Hematopoietic multipotent progenitor cell (in vitro differentiated cells): ENCODE measurements at places on chromosomes 2 and 18. TPM values are rescaled to one million over a fixed set of nuclear protein-coding genes. Genes with fewer than 3 reads are reported as not detected.

GRCh38 chr18:55296778-55297177, 291.2 kb downstream of the TCF4 start:
- DNase-seq = no peak

DNA sequence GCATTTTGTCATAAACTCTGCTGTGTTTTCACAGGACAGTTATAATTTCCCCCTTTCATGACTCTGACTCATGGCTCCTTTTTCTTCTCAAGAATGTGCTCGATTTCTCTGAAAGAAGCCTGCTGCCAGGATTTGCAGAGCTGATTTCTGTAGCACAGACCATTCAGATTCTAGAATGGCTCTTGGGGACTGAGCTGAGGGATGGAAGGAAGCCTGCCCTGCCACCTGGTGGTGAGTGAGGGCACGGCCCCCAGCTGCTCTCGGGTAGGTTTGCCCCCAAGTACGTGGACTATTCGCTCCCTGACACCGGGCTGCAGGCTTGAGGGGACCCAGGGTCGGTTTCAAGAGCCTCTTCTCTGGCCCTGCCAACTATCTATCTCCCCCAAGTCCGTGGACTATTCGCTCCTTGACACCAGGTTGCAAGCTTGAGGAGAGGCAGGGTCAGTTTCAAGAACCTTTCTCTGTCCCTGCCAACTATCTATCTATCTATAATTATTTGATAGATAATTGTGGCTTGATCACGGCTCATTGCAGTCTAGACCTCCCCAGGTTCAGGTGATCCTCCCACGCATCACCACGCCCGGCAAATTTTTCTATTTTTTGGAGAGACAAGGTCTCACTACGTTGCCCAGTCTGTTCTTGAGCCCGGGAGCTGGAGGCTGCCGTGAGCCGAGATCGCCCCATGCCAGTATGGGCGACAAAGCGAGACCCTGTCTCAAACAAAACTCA, 1.4 kb upstream of the SMYD5 start:
- DNase-seq = peak; percentile 70

GRCh38 chr18:38198956-38199355, 633.4 kb upstream of the CELF4 start:
- DNase-seq = no peak

DNA sequence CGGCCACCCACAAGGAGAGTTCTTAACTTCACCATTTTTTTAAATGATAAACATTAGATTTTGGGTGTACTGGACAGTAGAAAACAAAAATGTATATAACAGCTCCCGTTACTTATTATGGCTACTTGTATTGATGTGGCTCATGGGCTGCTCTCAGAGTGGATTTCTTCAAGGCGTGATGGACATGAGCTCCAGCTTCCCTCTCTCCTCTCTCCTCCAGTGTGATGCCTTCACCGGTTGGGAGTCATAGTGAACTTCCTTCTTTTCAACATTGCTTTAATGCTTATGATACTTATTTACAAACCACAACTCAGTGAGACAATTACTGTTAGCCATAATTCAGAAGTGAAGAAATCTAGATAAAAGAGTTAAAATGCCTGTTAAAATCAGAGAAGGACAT, 515.2 kb downstream of the RNF144A start:
- DNase-seq = no peak

DNA sequence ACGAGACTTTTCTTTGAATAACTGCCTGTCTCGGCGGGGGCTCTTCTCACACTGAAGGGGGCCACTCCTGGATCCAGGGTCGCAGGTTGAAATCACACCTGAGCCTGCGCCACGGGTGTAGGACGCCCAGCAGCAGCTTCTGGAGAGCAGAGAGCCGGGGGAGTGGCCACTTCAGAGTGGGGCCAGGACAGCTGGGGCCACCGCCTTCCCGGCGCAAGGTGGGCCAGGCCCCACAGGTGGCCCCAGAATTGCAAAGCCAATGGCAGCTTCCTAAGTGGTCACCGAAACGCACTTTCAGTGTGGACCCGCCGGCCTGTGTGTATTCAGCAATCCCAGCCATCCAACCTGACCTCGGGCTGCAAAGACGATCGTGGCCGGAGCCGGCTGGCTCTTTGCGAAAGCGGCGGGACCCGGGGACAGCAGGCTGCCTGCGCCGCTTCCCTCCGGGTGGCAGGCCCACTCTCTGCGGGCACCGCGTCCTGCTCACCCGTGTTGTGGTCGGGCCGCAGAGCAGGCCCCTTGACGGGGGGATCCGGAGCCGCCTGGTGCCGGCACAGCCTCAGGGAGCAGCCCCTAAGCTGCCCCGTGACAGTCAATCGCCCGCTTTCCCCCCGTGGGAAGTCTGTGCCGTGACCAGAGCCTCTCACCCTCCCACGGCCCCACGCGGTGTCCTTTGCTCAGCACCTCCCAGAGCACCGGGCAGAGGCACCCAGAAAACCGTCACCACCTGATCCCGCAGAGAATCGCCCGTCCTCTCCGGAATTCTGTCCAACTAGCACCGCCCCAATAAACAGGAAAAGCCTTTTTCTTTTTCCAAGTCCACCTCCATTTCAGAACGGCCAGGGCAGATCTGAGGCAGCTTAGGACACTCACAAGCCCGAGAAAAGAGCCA, 144.7 kb downstream of the ZNF516 start:
- no peak for DNase-seq

GRCh38 chr18:42784632-42785031, 330.9 kb downstream of the RIT2 start:
- DNase-seq = no peak

- DNase-seq = peak; percentile 18
Observed at GRCh38 chr2:37982147-37982582, 57.1 kb downstream of the RMDN2 start.

DNA sequence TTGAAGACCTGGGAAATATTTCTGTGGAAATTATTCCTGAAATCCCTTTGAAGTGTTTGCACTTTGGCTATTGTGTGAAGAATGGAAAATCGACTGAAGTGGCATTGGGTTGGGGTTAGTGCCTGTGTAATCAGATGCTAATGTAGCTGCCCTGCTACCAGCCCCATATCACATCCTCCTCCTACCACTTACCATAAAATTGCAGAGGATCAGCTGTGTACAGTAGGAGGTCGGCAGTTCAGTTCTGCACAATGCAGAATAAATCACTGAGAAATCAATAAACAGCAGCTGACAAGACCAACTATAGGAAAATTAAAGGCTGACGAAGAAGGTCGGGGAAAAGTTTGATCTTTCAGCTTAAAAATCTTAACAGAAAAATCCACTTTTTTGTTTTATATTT, 440.9 kb downstream of the PTPRM start:
- no peak for DNase-seq

DNA sequence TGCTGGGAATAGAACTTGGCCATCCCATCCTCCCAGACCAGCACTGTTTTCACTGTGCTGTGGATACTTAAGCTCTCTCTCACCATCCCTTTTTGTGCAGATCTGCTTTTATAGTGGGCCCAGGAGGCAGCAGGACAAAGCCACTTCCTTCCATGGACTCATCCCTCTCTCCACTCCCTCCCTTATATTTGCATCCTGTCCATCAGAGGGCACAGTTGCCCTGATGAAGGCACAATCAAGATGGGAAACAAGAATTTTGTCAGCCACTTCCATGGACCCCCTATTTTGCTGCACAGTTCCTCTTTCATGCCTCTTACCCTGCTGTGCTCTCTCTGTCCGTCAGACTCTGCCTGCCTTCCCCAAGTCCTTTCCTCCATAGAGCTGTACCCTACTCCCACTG, 338.7 kb downstream of the HRH4 start:
- no peak for DNase-seq

DNA sequence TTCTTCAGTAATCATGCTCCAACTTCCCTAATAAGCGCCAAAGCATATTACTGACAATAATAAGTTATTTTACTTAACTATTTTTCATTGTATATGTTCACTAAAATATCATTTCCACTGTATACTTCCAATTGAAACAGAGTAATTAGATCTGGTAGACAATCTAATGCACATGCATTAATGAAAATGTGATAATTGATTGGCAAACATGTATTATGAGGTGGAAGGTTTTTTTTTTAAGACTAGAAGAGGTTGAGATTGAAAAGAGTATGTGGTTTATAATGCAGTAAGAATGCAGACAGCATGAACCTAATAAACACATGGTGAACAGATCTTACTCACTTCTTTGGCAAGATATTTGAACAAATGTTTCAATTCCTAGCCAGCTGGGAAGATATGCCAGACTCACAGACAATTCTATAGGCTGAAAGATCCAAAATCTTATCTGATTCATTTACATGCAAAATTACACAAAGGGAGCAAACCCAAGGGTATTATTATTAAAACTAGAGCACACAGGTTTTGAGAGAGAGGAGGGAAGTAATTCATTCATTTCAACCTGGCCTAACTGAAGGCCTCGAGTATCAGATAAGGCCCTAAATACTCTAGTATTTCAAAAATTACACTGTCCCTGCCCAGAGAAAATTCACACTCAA, 2.8 kb downstream of the NCKAP1 start:
- no peak for DNase-seq

- no peak for DNase-seq
Observed at GRCh38 chr18:44518091-44518615, 162.5 kb upstream of the SETBP1 start.

DNA sequence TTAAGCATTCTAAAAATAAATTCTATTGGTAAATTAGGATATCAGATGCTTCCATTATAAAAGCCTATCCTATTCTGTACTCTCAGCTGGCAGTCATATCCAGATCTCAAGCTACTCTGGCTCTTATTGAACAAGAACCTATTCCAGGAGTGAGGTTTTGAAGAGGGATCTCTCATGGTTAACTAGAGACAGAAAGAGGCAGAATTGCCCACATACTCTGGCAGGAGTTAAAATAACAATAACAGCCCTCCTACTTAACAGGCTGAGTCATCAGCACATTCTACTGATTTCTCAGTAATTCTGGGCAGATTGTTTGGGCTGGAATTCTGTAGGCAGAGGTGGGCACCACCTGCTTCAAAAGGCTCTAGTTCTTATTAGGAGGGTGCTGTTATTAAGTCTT, 142.0 kb upstream of the UNC80 start:
- DNase-seq = no peak

GRCh38 chr18:28108254-28108653, 68.7 kb downstream of the CDH2 start:
- no peak for DNase-seq

DNA sequence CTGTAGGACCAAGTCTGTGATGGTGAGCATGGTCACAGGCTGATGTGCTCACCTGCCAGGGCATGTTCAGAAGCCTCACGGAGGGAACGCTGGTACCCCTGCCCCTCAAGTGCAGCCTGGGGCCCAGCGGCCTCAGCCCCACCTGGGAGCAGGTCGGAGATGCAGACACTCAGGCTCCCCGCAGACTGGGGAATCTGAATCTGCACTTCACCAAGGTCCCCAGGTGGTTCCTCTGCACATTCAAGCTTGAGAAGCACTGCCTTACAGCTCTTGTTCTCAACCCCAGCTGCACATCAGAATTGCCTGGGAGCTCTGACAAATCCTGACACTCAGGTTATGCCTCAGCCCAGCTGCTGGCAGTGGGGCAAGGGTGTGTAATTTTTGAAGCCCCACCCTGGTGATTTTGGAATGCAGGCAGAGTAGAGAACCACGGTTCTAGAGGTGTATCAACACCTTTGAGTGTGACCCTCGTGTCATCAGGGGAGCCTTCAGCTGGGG, 54.8 kb downstream of the CRACDL start:
- no peak for DNase-seq

- peak; percentile 45 for DNase-seq
Observed at GRCh38 chr2:191150230-191150599, 579 bp downstream of the STAT4 start.

GRCh38 chr2:96537066-96537733, 648 bp downstream of the ARID5A start:
- peak; percentile 94 for DNase-seq

DNA sequence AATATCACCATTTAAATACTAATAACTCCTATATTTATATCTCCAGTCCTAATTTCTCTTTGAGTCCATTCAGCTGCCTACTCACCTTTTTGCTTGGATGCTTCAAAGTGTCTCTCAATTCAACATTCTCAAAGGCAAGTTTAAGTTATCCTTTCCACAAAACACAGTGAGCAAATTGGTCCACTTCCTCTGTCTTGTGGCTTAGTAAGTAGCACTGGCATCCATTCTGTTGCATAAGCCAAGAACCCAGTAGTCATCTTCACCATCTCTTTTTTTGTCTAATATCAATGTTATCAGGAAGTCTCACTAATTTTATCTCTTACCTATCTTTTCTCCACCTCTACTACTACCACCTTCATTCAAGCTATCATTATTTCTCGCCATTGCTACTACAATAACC, 27.4 kb upstream of the IL1RL1 start:
- no peak for DNase-seq

- no peak for DNase-seq
Observed at GRCh38 chr18:76955524-76956170, 133.3 kb downstream of the ZNF236 start.

- DNase-seq = no peak
Observed at GRCh38 chr2:54551123-54551756, 95.1 kb downstream of the SPTBN1 start.

- DNase-seq = peak; percentile 9
Observed at GRCh38 chr2:208175069-208175839, 11.9 kb upstream of the CRYGA start.

- DNase-seq = no peak
Observed at GRCh38 chr2:119174993-119175347, 16.4 kb upstream of the C1QL2 start.

The TBC1D8 gene
- total RNA-seq = 1.6 TPM

The ACYP2 gene
- 19.4 TPM for total RNA-seq

The SGO2 gene
- 1.1 TPM for total RNA-seq

The ZSCAN30 gene
- total RNA-seq = 14.8 TPM

The ZNF396 gene
- total RNA-seq = 0.81 TPM

The TEKT4 gene
- not detected for total RNA-seq

The G6PC2 gene
- total RNA-seq = under 0.01 TPM

The RIT2 gene
- total RNA-seq = not detected

The ESPNL gene
- 1.1 TPM for total RNA-seq

The TACR1 gene
- under 0.01 TPM for total RNA-seq

The HRH4 gene
- 0.54 TPM for total RNA-seq

The GAL3ST2 gene
- 3.8 TPM for total RNA-seq

The CNGA3 gene
- not detected for total RNA-seq

The ERICH2 gene
- not detected for total RNA-seq
